ENCODE measurements at places on chromosomes 2 and 18.
A peak's percentile ranks its signal among the peaks of the same experiment; 100 is the strongest.

DNA sequence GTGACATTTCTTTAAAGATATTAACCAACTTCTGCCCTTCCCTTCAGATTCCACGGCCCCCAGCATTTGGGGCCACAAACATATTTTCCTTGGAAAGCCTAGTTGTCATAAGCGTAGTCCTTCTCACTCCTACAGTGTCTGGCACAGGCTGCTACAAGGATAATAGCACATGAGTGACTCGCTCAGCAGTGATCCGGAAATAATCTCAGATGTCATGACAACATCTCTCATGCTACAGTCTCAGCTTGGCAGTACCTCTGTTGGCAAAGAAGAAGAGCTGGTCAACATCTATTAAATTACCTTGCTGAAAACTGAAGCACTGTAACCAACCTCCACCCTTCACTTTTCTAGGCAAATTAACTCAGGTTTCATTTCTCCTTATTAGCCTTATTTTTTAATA, 351.7 kb downstream of the RAD51AP2 start:
- no peak for DNase-seq

- DNase-seq = no peak
These were observed 55.7 kb upstream of the PDE1A start for GRCh38 chr2:182482511-182482910.

DNA sequence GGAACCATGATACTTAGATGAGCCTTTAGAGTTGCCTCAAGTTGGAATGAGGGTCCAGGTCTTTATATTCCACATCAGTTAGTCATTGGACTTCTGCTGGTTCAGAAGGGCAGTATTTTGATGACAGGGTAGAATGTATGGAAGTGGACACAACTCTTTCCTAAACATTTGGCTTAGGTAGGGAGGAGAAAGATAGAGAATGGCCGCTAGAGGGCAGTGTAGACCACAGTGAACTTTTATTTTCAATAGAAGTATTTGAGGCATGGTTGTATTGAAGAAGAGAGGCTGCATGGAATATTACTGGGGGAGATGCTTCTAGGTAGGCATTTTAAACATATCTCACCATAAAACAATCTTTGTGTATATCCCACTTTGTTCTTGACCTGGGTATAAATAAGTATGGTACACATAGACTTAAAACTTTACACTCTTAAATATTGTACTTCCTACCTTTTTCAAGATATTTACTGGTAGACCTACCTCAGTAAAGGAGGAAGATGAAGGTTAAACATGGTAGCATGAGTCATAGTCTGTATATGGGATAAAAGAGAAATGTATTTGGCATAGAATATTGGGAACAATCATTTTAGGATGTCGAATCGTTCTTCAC, 497.6 kb upstream of the FAM98A start:
- peak; percentile 77 for DNase-seq

DNA sequence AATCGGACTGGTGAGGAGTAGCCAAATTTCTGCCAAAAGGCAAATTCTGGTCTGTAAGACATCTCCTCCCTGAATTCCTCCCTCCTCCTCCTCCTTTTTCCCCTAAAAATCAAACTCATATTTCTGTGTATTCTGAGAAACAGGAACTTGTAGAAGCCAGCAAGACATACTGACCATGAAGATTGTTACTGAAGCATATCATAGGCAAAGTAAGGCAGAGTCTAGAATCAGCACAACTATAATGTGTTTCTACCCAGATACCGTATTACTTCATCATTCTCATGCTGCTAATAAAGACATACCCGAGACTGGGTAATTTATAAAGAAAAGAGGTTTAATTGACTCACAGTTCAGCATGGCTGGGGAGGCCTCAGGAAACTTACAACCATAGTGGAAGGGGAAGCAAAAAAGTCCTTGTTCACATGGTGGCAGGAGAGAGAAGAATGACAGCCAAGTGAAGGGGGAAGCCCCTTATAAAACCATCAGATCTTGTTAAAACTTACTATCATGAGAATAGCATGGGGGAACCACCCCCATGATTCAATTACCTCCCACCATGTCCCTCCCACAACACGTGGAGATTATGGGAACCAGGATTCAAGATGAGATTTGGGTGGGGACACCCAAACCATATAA, 24.9 kb upstream of the EPC2 start:
- DNase-seq = no peak

GRCh38 chr2:660586-661359, 16.4 kb downstream of the TMEM18 start:
- peak; percentile 83 for DNase-seq

DNA sequence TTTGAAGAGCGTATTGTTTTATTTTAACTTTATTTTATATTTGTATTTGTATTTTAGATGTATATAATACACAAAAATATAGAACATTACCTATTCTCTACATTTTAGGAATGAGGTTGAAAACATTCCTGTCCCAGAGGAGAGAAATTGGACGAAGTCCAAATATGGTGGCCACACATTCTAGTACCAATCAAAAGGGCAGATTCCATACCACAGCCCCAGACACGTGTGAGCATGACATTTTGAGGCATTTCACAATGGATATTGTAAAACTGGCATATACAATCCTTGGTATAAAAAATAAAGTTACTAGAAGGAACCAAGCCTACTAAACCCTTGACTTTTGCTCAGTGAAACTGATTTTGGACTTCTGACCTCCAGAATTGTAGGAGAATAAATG, 50.6 kb downstream of the C2orf76 start:
- no peak for DNase-seq

- no peak for DNase-seq
These were observed 429.1 kb upstream of the PKDCC start for GRCh38 chr2:41618754-41619153.

- no peak for DNase-seq
These were observed 101.8 kb downstream of the TPO start for GRCh38 chr2:1515073-1515430.

DNA sequence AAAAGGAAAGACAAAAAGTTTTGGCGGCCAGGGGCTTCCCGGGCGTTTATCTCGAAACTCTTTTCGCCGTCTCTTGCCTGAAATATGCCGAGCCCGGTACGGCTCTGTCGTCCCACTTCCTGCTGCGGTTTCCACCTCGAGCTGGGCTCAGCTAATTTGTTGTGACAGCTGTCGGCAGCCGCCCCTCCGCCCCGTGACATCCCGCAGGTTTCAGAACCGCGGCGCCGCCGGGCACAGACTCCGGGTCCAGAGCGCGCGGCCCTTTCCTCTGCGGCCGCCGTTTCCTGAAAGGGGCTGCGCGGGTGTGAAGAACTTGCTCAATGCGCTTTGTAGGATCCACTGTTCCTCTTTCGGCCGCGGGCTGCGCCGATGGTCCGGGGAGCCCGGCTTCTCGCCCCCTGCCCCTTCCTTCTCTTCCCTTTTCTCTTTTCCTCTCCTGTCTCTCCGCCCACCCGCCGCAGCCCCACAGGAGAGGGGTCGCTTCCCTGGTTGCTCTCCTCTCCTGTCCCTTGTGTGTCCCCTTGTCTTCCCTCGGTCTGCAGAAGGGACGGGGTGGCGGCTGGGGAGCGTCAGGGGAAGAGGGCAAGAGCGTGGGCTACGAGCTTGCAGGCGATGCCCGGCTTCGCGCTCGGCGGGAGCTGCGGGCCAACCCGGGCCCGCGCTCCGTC, 648 bp downstream of the ARID5A start:
- DNase-seq = peak; percentile 66

DNA sequence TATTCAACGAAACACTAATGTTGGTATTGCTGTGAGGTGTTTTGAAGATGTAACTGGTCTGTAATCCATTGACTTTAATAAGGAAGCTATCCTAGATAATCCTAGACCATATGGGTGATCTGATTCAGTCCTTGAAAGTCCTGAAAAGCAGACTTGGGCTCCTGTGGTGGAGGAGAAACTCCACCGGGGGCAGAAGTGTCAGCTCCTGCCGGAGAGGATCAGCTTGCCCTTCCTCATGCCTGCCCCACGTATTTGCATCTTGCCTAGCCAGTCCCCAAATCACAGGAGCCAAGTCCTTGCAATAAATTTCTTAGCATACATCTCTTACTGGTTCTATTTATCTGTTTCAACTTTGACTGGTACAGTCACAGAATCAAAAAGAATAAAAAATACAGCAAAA, 144.2 kb upstream of the DLGAP1 start:
- DNase-seq = no peak

GRCh38 chr2:79862756-79863155, 349.9 kb downstream of the CTNNA2 start:
- no peak for DNase-seq

DNA sequence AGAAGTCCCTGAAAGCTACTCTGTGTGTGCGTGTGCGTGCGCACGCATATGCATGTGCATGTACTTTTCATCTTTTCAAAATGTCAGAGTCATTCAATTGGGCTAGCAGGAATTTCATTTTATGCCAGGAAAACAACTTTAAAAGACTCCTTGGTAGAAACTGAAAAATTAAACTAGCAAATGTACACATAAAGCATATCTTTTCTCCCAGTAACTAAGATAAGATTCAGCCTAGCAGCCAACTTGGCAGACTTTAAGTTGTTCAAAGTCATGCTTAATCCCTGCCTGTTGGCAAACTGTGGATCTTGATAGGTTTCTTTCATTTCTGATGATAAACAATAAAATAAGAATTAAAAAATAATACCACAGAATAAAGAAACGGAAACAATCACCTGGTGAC, 1129.1 kb downstream of the LRP1B start:
- DNase-seq = no peak

DNA sequence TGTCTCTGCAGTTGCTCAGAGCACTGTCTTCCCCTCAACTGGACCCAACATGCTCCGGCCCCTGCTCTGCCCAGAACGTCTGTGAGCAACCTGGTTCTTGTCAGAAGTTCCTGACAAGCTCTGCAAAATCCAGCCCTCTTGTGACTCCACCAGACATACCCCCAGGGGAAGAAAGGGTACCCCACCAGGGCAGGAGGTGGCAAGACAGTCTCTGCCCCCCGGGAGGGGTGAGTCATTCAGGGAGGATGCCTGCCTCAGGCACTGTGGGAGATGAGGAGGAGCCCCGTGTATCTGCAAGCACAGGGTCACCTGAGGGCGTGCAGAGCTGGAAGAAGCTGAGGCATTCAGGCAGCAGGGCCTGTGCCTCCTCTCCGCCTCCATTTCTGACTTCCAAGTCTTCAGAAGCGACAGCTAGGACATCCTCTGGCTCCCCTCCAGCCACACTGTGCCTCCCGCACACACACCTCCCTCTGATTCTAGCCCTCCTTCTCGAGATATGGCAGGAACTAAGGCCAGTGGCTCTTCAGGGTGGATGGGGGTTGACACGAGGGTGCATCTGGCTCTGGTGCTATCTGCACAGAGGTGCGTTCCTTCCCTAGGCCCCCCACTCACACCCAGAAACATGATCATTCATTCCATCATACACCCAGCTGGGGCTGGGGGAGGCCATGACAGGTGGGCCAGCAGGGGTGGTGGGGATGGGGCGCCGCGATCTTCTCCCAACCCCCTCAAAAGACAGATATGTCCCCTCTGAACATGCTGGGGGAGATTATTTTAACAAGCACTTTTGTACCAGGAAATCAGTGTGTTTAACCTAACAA, 222.2 kb downstream of the CYP26B1 start:
- peak; percentile 57 for DNase-seq

- peak; percentile 65 for DNase-seq
These were observed 195.6 kb upstream of the POU3F3 start for GRCh38 chr2:104658144-104658835.

DNA sequence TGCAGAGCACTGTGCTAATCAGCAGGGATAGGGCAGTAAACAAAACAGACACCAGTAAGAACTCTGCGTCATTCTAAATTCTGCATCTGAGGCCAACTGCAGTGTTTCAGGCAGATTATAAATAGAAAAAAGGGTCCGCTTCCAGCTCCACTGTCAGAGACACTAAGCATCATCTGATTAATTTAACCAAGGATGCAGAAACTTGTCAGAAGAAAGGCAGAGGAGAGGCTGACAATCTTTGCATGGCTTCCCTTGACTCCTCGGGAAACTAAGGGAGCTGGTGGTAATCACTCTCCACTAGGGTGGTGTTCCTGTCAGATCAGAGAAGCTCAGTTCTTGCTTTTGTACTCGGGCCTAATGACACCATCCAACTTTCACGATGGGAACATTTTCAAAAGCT, 123.5 kb downstream of the DNAH6 start:
- no peak for DNase-seq

- no peak for DNase-seq
These were observed 97.0 kb downstream of the NEB start for GRCh38 chr2:151637271-151637781.

GRCh38 chr2:164711766-164712138, 90.5 kb upstream of the GRB14 start:
- no peak for DNase-seq

DNA sequence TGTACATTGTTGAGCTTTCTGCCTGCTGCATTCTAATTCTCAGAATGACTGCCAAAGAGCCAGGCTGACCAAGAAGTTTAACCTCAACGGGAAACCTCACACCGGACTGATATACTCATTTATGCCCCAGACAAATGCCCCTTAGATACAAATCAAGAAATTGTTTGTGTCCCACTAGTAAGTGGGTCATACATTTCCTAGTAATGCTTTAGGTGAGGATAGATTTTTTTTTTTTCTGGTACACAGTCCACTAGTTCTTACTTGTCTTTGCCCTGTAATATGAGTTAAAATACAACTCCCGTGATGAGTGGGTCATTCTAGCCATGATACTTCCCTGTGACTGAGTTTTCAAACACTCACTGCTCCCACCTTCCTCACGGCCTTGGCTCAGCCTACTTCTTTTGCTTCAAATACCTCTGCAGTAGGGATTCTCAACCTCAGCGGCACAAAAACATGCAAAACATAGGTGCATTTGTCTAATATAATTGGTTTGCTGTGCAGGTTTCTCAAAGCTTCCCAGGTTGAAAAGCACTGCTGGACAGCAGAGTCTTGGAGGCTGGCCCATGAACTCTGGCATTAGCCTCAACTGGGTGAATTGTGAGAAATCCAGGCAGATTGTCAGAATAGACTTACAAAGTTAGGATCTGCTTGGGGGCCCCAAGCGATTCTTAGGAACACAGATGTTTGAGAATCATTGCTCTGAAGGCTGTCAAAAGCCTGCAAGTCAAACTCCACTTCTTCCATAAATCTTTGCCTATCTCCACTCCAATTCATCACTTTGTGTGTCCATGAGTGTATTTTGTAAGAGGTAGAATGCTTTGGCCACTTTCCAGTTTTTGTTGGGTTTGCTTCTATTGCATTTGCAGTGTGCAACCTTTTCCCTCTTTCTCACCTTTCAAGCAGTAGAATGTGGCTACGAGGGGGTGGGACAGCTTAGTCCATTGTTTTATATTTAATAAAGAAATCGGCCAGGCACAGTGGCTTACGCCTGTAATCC, 35.5 kb downstream of the TGIF1 start:
- no peak for DNase-seq

DNA sequence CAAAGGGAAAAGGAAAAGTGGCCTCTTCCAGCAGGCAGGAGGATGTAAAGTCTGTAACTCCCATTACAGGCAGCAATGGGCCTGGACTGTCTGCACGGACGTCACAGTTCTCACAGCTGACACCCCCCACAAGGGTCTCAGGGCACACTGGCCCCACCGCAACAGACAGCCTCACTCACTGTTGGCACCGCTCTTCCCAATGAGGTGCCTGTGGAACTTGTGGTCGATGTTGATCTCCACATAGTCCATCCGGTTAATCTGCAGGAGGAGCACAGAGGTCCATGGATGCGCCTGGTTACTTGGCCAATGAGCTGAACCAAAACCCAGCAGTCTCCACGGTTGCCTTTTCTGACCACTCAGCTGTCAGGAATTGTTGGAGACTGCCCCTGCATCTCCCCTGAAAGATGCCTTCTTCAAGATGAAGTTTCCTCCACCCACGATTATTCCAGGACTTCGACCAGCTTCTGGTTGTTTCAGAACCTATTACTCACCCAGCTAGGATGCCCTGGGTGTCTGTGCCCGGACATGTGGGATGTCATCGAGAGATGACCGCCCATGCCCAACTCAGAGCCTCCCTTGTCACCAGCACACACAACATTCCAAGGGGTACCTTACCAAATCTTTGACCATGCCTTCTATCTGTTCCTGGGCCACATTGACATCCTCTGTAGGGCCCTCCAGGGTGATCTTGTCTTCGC, 62.5 kb downstream of the HDLBP start:
- DNase-seq = no peak

Measured in testis (tissue), 5 donors.